ENCODE measurements at places on chromosomes 1 and 21.
A peak's percentile ranks its signal among the peaks of the same experiment; 100 is the strongest.

- DNase-seq: no peak
Observed at GRCh38 chr21:45747233-45747766, 103.8 kb downstream of the PCBP3 start.

GRCh38 chr1:175071276-175071943 lies 3.8 kb downstream of the TNN start:
- no peak for DNase-seq

- DNase-seq: peak; percentile 58
Observed at GRCh38 chr1:6028042-6028850, 17.4 kb upstream of the KCNAB2 start.

- DNase-seq: no peak
Observed at GRCh38 chr21:26544201-26544775, 28.8 kb downstream of the CYYR1 start.
